ENCODE measurements at places on chromosomes 5 and 9. TPM values are rescaled to one million over a fixed set of nuclear protein-coding genes. Genes with fewer than 3 reads are reported as not detected.
A peak's percentile ranks its signal among the peaks of the same experiment; 100 is the strongest.

- DNase-seq: no peak
These were observed 179.2 kb downstream of the FBN2 start for GRCh38 chr5:128358826-128359225.

GRCh38 chr9:130010151-130010988, 32.6 kb downstream of the FNBP1 start:
- DNase-seq: no peak

GRCh38 chr5:27491047-27491446, 452.7 kb upstream of the CDH9 start:
- no peak for DNase-seq

GRCh38 chr5:40485021-40485998, 194.4 kb upstream of the PTGER4 start:
- no peak for DNase-seq

DNA sequence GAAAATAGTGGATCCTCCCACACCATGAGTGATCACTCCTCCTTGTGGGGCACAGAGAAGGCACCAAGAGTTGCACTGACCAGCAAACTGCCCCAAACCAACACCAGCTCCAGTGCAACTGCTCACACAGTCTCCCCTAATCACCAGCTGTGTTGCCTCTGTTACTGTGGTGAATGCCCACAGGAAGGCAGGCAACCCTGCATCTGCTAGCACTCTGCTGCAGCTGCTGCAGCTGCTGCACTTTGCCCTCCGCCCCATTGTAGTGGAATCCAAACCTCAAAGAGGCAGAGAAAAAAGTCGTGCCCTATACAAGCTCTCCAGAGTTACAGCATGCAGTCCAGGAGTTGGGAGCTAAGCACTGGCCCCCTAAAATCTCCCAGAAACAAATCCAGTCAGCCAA, 339.6 kb downstream of the TRIM36 start:
- no peak for DNase-seq

DNA sequence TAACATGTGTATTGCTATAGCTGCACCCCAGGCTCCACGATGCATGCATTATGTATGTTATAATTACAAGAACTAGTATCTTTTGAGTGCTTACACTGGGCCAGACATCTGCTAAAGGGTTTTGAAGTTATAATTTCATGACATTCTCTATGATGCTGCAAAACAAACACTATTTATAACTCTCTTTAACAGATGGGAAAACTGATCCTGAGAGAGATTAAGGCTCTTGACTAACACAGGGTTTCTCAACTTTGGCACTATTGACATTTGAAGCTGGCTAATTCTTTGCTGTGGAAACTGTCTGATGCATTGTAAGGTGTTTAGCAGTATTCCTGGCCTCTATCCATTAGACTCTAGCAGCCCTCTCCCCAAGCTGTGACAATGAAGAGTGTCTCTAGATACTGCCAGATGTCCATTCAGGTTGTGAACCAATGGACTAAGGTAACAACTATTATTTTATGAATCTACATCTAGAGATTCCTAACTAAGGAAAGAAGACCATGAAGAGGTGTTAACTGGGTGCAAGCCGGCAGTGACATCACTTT, 258.6 kb downstream of the ASTN2 start:
- DNase-seq: no peak

GRCh38 chr5:137069358-137069757, 429.8 kb downstream of the SPOCK1 start:
- DNase-seq: no peak

GRCh38 chr5:32851559-32852173, 140.5 kb downstream of the NPR3 start:
- DNase-seq: no peak

GRCh38 chr9:116891424-116891823, 204.3 kb downstream of the TRIM32 start:
- no peak for DNase-seq

GRCh38 chr9:33265211-33265865, 489 bp downstream of the CHMP5 start:
- DNase-seq: no peak

DNA sequence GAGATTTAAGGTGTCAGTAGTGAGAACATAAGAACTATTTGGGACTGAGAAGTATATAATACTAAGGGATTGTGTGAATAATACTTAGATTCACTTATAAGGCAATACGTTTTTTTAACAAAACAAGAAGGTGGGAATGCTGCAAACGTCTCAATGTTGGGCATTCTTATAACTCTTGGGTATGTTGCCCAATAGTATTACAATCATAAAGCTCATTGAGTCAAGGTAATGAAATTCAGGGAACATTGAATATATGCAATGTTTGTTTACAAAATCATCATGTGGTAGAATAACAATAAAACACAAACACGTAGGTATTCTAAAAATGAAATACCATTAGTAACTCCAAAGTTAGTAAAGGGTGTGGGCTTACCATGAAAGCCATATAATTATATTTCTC, 400.7 kb downstream of the KIAA0825 start:
- DNase-seq: no peak

DNA sequence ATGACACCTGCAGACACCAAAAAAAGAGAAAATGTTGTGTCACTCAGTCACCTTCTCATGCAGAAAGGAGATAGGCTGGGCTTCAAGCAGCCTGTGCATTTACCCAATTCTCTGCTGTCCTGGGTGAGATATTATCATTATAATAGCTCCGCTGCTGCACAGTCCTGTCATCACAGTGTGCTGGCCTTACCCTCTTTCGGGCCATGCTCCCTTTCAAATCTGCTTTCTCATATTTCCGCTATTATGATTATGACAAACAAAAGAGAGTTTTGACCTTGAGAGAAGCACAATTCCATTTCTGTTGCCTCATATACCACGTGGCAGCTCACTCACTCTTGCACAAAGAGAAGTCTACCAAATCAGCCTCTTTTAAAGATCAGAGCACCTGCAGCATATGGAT, 1350.1 kb upstream of the ACO1 start:
- no peak for DNase-seq

DNA sequence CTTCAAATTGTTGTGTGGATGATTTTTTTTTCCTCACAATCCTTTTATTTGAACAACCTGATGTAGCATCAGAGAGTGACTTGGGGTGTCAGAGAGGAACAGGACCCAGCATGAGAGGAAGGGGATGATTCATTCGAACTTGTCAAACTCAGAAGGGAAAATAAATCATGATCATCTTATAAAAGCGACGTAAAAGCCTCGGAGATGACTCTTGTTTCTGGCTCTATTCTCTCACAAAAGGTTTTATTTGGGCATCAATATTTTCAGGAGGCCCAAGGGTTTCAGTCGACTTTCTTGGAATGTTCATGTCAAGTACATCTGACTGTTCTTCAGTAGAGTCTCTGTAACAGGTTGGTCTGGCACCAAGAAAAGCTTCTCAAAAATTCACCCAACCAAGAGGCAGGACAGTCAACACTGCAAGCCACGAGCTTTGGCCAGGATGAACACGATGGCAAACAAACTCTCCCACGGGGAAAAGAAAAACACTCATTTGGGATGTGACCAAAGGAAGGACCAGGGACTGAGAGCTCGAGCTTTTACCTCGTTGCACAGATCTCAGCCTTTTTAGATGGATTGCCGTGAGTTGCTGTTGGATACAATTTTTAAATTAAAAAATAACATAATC, 55.1 kb downstream of the ANKH start:
- DNase-seq: no peak

- no peak for DNase-seq
These were observed 18.4 kb upstream of the RARS1 start for GRCh38 chr5:168467755-168468330.

GRCh38 chr5:445591-445990, 2.6 kb downstream of the EXOC3 start:
- no peak for DNase-seq

DNA sequence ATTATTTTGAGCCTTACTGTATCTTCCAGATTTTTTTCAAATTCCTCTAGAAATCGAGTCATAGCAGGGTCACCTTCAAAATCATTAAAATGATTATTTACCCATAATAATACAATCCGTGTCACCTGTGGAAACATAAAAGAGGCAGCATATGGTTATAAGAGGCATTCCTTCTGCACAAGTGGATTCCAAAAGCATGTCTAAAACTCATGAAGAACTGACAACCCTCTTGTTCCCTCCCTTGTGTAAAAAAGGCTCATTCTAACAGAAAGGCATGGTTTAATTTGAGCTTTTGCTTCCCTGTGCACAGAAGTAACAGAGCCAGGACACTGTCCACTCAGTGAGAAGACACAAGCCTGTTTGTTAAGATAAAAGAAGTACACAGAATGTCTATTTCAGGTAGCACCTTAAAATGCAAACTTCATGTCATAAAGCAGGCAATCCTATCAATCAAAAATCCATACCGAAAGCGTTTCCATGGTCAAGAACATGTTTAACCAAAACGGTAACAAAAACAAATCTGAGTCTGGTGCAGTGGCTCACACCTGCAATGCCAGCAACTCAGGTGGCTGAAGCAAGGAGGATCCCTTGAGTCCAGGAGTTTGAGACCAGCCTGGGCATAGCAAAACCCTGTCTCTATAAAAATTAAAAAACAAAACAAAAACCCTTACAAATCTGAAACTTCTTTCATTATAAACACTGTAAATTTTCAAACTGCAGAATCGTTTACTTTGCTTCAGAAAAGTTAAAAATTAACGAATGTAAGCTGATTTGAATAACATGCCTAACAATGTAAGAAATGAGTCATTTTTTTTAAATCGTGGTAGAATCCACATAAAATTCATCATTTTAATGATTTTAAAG, 139.3 kb downstream of the RAPGEF6 start:
- DNase-seq: no peak

- no peak for DNase-seq
These were observed 15.1 kb downstream of the GPSM1 start for GRCh38 chr9:136342181-136343120.

DNA sequence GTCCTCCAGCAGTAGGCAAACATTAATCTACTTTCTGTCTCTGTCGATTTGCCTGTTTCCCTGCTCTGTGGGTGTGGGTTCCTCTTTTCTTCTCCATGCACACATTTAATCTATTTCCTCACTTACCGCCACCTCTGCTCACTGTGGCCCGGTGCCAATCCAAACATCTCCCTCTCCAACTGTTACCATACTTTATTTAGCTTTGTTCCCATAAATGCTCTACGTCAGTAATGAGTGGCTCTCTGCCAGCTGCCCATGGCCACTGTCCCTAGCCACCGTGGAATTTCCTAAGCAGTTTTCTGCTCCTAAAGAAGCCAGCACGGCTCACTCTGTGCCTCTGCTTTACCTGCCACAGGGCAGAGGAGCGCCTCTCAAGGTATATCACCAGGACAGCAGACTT, 19.5 kb upstream of the GOLPH3 start:
- DNase-seq: peak; percentile 88

GRCh38 chr9:26210338-26210851, 532.2 kb upstream of the TUSC1 start:
- DNase-seq: no peak

- no peak for DNase-seq
These were observed 428.8 kb downstream of the ARHGEF28 start for GRCh38 chr5:74054641-74055421.

DNA sequence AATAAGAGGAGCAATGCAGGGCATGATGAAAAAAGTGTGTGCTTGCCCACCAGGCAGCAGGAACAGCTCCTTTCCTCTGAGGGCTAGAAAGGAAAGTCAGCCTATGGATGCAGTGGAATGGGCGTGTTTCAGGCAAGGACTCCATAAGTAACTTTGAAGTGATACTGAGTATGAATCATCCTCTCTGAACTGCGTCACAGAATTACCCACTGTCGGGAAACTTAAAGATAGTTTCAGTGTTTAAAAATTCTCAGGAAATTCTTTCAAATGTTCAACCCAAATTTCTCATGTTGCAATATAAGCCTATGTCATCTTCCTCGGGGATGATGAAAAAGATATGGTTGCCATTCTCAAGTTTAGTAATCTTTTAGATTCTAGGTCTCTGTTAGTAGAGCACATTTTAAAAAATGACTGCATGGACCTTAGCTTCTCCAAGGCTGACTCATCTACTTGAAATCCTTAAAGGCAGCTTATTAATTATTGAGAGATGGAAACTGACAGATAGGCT, 27.7 kb downstream of the PTCD2 start:
- DNase-seq: no peak

DNA sequence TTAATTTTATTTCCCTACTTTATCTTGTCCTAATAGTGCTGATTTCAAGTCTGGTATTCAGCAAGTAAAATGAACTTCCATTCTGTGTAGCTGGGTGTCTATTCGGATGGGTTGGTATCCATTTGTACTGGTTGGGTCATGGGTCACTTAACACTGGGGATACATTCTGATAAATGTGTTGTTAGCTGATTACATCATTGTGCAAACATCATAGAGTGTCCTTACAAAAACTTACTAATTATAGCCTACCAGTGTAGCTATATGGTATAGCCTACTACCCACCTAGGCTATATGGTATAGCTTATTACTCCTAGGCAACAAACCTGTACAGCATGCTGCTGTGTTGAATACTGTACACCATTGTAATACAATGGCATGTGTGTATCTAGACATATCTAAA, 1373.7 kb upstream of the DMAC1 start:
- DNase-seq: no peak

- no peak for DNase-seq
These were observed 131.0 kb downstream of the DMAC1 start for GRCh38 chr9:7668541-7668940.

GRCh38 chr5:142421228-142421617, 96.4 kb upstream of the SPRY4 start:
- DNase-seq: no peak

DNA sequence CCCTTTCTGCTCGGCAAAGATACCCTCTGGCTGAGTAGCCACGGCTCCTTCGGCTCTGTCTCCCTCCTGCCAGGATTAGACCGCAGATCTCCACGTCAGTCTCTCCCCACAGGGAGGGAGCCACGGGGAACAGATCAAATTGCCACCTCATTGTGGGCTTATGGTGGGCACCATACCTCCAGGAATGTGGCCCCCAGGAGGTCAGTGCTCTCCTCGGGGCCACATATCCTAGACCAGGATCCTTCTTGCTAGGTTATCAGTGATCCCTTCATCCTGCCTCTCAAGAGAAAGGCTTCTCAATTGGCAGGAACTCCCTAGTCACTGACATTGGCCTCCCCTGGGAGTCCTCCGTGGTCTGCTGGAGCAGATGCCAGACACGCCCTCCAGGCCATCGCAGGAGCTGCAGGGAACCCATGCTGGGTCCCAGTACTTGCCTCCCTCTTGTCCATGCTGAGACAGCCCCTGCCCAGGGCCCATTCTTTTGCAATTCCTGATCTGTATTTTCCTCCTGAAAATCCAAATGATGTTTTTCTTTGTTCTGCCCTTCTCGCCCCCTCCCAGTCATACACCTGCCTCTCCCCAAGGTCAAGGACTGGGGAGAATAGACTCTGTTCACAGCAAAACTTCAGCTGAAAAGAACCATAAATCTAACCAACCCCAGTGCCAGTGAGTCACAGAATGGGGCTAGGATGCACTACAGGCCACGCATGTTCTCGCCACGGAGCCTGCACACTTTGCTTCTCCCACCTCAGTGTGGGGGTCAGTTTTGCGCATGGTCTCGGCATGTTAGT, 31.6 kb upstream of the ENHO start:
- no peak for DNase-seq

- DNase-seq: no peak
These were observed 6.2 kb upstream of the FCHSD1 start for GRCh38 chr5:141657404-141657803.

Gene PCDHB3
- 3.7 TPM for total RNA-seq

Gene PRDM9
- total RNA-seq: not detected

Gene ZMYND19
- total RNA-seq: 10.8 TPM

Gene RGMB
- 23.1 TPM for total RNA-seq

Gene POLR3G
- total RNA-seq: 0.42 TPM

Gene SPEF2
- 16.2 TPM for total RNA-seq

Gene CDC14B
- total RNA-seq: 39.5 TPM

Gene TENT4A
- total RNA-seq: 47.6 TPM

Gene FOXD4
- total RNA-seq: 0.28 TPM

Gene C9orf152
- total RNA-seq: 0.56 TPM

Gene INSL6
- total RNA-seq: not detected

Data from thoracic aorta (tissue), 2 donors.